ENCODE measurements at places on chromosomes 3 and 15.

DNA sequence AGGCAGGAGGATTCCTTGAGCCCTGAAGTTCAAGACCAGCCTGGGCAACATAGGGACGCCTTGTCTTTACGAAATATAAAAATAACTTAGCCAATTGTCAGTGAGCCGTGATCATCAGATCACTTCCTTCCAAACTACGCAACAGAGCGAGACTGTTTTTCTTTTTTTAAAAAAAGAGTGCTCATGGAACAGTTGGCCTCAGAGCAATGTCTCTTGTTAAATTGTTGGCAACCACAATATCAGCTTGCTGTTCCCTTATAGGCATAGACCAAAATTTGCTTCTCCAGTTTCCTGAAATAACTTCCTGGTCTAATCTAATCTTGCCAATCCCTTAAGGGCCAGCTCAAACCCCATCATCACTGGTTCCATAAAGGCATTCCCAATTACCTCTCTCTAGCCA is 93.3 kb upstream of the SLC4A7 start:
- DNase-seq = no peak

DNA sequence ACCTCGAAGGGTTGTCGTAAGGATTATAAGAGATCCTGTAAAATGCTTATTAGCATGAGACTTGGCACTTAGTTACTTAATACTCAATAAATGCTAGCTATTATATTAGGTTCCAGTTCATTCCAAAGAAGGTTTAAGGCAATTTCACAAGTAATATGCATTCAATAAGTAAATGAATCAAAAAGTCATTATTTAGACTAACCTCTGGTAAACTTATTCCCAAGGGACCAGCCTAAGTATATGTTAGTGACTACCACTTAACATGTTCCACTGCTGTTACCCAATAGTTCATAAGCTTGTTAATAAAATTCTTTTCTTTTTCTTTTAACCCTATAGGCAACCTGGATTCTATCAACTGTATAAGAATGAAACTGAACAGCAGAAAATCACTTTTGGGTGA is 5.1 kb downstream of the PDCD10 start:
- DNase-seq = no peak

GRCh38 chr15:31042751-31043150 is 51.3 kb upstream of the MTMR10 start:
- no peak for DNase-seq

GRCh38 chr3:114558271-114558670 is 264.4 kb downstream of the TIGIT start:
- no peak for DNase-seq

- no peak for DNase-seq
These were observed 616.0 kb upstream of the NAALADL2 start for GRCh38 chr3:174243171-174243570.

DNA sequence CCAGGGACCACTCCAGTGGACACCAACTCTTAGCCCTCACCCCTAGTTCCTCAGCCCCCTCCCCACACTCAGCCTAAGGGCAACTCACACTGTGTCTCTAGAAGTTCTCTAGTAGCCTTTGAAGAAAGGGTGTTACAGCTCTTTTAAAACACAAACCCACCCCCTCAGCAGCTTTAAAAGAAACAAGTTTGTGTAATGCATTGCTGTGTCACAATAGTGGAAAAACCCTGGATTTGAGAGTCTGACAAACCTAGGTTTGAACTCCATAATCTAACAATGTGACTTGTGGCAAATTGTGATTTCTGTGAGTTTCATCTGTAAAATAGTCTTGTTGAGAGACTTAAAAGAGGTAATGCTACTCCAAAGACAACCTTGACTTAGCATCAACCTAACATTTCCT is 54.0 kb downstream of the PLCH1 start:
- DNase-seq = no peak

DNA sequence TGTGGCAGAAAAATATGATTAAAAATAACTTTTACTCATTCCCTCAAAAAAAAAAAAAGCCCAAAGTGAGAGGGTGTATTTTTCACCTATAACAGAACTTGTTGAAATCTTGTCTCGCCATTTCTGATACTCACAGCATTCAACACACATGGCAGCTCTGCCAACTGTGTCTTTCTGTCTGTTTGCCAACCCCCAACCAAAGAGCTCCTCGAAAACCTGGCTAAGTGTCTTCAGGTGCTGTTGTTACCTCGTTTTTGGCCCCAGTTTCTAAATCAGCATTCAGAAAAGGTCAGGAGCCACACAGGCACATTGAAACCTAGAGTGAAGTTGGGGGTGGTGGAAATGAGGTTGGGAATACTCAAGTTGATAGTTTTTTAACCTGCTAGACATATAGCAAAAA is 123.5 kb downstream of the TMEM108 start:
- no peak for DNase-seq

DNA sequence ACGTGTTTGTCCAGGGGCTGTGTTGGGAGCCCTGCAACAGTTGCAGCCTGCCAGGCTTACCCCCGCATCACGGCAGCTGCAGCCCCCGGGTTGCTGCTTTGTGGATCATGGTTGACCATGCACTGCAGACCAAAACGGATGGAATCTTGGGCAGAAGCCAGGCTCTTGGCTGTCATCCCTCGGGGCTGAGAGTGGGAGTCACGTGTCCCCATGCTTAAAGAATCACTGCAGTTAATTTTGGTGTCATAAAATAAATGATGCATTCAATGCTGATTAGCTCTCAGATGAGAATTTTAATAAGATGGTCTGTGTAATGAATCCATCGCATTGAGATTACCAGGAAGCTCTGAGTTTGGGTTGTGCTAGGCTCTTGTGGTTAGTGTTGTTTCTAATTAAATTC is 115.6 kb downstream of the CHDH start:
- no peak for DNase-seq

GRCh38 chr3:22704571-22705354 is 498.4 kb upstream of the UBE2E2 start:
- no peak for DNase-seq

DNA sequence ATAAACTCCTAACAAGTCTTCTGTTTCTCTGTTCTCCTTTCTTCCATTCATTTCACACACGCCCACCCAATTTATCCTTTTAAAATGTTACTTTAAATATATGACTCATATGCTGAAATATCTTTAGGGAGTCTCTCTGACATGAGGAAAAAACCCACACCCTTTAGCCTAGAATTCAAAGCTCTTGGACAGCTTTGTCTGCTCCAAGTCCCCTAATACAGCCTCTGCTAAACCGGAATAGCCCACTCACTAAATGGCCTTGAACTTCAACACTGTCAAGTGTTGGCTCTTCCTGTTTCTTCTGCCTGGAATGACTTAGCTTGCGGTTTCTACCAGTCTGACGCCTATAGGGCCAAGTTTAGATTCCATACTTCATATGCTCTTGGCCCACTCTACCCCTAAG is 3.3 kb upstream of the CD96 start:
- no peak for DNase-seq

DNA sequence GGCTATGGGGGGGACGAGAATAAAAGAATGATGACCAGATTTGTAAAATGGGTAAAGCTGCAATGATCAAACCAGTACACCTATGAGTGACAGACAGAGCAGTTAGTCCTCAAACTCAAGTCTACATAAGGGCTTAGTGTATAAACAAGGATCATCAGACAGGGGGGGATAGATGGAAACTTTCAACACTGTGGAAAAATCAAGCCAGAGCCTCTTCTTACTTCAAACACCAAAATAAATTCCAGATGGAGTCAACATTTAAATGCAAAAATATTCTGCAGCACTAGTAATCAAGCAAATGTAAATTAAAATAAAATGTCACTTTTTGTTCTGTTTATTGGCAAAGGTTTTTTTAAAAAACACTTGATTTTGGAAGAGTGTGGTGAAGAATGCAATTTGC is 205.9 kb upstream of the RGMA start:
- no peak for DNase-seq

DNA sequence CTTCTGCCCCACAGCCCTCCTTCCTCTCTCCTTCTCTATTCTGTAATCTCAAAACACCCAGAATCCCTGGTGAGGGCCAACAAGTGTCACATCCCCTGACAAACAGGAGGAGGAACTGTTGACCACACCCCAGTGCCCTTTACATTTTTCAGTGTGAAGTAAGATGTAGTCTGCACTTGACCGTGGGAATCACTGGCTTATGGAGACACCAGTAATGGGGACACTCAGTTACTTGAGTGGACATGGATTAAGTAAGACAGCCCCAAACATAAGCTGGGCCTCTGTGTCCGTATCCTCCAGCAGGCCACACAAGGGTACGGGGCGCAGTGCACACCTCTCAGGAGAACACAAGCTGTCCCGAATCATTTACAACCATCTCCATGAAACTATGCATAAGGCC is 28.4 kb upstream of the LIMD1 start:
- no peak for DNase-seq

DNA sequence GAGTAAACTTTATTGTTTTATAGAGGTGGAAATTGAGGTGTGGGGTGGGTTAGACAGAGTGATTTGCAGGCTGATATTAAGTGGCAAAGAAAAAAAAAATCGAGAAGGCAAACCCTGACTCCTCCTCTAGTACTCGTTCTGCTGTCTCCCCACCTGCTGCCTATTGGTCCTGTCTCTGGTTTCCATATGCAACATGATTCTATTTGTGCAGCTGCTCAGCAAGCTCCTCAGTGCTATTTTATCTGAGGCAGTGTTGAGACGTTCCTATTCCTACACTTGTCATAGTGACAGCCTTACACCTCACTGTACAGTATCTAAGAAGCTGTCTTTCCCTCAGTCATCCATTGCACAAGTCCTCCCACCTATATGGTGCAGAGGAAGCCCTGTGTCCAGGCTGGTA is 45.1 kb downstream of the RSL24D1 start:
- DNase-seq = no peak

DNA sequence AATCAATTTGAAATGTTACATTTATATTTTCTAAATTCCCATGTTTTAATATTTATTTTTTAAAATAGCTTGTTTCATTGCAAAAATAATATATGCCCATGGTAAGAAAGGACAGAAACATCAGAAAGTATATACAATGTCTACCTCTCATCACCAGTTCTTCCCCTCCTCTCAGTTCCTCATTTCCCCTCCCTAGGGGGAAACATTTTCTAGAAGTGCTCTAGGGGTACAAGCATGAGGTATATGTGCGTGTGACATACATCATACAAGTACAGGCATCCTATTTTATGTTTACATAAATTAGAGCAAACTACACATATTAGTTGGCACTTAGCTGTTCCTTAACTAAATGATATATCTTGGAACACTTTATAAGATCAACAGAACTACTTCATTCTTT is 189.3 kb upstream of the VEPH1 start:
- DNase-seq = no peak

GRCh38 chr3:126181398-126181725 is 976 bp upstream of the ALDH1L1 start:
- no peak for DNase-seq

DNA sequence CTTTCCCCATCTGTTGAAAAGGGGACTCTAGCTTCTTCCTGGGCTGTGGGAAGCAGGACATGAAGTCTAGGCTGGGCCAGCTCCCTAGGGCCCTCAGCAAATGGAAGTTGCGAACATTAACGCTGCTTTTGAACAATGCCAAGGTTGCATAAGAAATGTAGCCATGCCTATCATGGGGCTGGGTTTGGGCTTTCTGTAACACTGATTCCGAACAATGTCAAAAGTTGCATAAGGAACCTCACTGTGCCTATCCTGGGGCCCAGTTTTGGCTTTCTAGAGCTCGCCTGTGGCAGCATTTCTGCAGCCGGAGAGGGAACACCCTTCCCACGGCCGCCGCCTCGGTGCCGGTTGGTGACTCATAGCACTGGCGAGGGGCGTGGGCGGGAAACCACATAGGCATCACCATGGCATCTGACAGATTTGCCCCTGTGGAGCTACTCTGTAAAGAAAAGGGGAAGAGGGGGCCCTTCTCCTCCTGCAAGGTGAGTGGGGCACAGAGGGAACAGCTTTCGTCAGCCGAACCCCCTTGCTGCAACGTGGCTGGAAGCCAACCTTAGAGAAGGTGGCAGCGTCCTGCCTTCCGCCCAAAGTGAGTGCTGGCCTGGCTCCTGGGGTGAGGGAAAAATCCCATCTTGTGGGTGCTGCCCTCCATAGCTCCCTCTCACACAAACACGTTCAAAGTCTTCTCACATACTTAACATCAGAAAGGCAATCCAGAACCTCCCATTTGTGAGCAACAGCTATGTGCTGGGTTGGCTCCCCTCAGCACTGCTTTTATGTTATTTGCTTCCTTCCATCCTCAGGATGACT is 46.6 kb upstream of the ATP2B2 start:
- peak; percentile 61 for DNase-seq

Data from activated T-helper 1 cell treated with anti-CD3 and anti-CD28 coated beads, Interleukin-12 subunit alpha, Interleukin-12 subunit beta, Interleukin-2, Interleukin-4 antibody, amounts not matched to agents 30 ng/mL and 10 ng/mL and 1 ng/mL, durations not matched to agents 14 hours and 24 hours and 36 hours (primary cell).